ENCODE measurements at places on chromosomes 11 and 22. TPM values are rescaled to one million over a fixed set of nuclear protein-coding genes. Genes with fewer than 3 reads are reported as not detected.

PANX2 gene
- under 0.01 TPM for total RNA-seq

APOBEC3F gene
- total RNA-seq: 4.2 TPM

OR51B2 gene
- total RNA-seq: not detected

DNA sequence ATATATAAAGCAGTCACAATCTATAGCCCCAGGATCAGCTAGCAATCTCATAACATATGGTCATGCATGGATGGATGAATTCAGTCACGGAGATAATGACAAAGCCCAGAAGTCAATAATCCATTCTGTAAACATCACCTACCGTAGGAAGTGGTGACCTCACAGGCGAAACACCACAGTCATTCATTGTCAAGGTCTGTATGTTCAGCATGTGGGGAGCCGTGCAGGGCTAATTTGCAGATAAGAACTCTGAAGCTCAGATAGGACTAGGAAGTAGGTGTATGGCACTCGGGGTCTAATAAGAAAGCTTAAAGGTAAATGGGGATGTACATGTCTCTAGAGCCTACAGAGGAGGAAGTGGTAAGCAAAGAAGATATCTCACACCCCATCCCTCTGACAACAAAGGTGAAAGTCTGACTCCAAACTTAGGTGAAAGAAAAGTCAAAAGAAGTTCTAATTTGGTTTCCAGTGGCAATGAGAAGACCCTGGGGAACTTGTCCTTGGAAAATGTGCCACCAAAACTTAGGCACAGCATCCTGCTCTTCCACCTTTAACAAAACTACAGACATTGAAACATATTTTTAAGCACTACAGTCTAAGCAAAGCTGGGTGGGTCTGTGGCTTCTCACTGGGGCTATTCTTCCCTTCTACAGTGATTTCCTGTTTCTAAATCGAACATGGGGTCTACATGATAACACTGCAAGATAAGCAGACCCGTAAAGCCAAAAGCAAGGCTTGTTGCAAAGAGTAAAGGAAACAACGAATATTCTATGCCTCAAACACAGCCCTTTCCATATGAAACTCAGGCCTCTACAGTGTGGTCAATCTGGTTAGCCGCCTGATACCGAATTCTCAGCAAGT, 5.2 kb downstream of the CRTAM start:
- DNase-seq: no peak

DNA sequence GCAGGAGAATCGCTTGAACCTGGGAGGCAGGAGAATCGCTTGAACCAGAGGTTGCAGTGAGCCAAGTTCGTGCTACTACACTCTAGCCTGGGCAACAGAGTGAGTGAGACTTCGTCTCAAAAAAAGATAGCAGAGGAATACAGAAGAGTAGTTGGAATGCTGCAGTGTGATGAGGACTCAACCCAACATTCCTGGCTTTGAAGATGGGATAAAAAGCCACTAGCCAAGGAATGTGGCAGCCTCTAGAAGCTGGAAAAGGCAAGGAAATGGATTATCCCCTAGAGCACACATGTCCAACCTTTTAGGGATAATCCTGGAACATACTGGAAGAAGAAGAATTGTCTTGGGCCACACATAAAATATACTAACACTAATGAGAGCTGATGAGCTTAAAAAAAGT, 13.9 kb downstream of the SLC25A17 start:
- DNase-seq: no peak

DNA sequence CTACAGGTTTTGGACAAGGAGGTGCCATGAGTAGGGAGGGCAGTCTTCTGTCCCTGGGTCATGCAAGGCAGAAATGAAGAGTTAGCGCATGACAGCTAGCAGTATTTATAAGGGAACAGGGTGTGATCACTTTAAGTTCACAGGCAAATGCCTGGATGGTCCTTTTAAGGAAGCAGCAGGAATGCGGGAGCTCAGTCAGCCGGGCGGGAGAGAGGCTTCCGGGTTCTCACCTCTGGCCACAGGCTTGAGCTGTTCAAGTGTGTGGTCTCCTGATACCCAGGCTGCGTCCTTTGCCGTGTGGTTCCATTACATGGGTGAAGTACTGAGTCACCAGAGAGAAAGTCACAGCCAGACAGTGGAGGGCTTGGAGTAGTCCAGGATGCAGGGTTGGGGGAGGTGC, 105.4 kb downstream of the BCR start:
- DNase-seq: peak; percentile 59

DNA sequence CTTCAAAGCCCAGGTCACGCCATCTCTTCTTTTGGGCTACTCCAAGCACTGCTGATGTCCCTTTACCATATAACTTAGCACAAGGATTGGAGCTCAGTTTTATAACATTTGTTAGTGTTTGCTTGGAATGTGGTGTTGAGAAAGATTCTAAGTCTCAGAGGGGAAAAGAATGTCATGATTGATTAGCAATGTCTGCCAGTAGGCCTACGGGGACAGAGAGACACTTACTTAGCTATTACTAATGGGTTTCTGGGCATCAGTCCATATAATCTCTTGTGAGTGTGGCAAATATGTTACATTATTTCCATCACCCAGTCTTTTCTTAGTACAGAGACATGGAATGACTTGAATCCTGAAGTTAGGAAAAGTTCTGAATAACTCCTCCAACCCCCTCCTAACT, 75.4 kb upstream of the FSHB start:
- DNase-seq: no peak

DNA sequence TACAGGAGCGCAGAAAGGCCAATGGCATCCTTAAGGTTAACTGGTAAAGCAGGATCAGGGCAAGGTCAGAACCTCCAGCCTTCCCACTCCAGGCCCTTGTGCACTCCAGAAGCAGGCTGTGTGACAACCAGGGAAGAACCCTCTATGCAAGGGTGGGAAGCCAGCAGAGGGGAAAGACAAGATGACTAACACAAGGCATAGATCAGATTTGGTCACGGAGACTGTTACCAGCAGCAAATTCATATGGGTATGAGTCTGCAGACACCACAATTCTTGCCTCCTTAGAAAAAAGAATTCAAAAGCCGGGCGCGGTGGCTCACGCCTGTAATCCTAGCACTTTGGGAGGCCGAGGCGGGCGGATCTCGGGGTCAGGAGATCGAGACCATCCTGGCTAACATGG, 39.8 kb upstream of the MTNR1B start:
- no peak for DNase-seq

DNA sequence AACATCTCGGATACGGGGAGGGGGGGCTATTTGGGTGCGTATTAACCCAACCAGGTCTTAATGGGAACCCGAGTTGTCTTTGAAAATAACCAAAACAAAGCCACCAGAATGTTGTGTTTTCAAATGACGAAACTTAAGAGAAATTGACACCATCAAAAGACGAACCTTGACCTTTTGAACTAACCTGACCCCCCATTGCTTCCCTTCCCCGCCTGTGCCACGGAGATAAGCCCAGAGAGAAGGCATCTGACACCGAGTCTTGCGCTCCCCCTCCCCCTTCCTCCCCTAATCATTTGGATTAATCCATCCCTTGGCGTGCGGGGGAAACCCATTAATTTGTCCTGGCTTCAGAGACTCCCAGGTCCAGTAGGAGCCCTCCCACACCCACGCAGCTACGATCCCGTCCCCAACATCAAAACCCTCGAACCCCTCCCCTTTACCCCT, 4.5 kb upstream of the GCAT start:
- DNase-seq: no peak

- DNase-seq: no peak
Observed at GRCh38 chr22:47165338-47166032, 403.0 kb downstream of the TBC1D22A start.

- DNase-seq: peak; percentile 20
Observed at GRCh38 chr11:47394322-47395222, 13.8 kb upstream of the SLC39A13 start.

- DNase-seq: no peak
Observed at GRCh38 chr11:70637949-70638583, 239.7 kb downstream of the CTTN start.

Measured in IMR-90 (cell line).